NCI-H82 (cell line): ENCODE measurements at places on chromosomes 5 and 9.

DNA sequence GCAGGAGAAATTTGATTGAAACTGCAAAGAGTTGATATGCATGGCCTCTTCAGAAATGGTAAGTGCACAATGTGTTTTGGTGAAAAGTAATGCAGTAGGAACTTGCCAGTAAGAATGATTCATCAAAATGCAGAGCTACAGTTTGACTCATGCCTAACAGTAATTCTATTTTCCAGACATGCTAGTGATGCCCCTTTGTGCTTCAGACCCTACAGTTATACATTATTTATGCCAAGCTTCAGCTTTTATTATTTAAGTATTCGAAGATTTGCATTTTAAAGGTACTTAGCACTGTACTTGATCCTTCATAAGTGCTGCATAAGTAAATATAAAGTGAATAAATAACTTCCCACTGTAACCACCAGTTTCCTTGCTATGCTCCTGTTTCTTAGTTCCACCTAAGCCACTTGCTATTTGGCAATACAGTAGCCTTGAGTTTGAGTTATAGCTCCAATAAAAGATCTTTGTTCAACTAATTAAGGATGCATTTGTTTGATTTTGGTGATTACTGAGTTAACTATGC, 3.6 kb upstream of the SPATA31E1 start:
- no peak for DNase-seq

DNA sequence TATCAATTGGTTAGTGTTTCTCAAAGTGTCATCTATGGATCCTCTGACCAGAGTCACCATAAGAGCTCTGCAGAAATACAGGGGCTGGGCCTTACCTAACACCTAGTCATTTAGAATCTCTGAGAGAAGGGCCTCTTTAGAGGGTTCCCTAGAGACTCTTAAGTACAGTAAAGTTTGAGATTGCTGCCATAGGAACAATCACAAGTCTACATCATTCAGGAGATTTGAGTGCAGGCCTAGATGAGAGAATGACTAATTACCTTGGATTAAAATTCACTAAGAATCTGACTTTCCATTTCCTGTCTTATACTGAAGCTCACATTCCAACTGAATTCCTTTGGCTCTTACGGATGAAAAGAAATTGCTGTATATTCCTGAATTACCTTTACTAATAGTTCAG, 182.1 kb upstream of the PTGER4 start:
- DNase-seq, result no peak

- no peak for DNase-seq
These were observed 22.3 kb downstream of the ERGIC1 start for GRCh38 chr5:172856336-172856735.

- no peak for DNase-seq
These were observed 86.3 kb upstream of the OTULINL start for GRCh38 chr5:14495301-14495700.

GRCh38 chr5:172666251-172666650, 25.2 kb downstream of the NEURL1B start:
- no peak for DNase-seq

- DNase-seq, result no peak
These were observed 3.4 kb downstream of the IL33 start for GRCh38 chr9:6219040-6219439.

DNA sequence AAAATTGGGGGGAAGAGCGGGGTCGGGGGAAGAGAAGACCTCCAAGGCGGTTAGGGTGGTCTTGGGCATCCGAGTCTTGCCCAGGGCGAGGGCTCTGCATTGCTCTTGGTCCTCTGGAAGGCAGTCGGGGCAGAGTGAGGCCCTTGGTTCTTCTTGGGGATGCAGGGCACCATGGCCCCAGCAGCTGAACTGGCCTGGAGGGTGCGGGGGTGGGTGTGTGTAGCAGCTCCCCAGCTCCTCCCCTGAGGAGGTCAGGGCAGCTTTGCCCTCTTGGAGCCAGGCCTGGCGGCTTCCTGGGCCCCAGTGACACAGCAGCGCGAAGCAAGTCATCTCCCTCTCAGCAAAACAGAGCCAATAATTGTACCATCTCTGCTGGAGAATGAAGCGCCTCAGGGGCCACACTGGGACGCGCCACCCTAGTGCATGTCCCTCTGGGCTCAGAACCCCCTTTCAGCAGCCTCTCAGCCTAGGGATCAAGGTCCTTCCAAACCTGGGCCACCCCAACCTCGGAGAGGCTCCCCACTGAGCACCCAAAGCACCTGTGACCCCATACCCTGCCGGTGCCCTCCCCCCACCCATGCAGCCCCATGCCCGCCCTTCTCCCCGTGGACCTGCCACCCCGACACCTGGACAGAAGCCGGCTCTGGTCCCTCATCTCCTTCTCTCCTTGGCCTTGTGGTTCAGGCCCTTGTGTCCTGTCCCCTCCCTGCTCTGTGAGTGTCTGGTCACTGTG, 10.4 kb upstream of the RXRA start:
- no peak for DNase-seq

- peak; percentile 46 for DNase-seq
These were observed 9.4 kb upstream of the NFIB start for GRCh38 chr9:14323083-14323971.

- no peak for DNase-seq
These were observed 4.1 kb downstream of the PTCH1 start for GRCh38 chr9:95512709-95513095.

DNA sequence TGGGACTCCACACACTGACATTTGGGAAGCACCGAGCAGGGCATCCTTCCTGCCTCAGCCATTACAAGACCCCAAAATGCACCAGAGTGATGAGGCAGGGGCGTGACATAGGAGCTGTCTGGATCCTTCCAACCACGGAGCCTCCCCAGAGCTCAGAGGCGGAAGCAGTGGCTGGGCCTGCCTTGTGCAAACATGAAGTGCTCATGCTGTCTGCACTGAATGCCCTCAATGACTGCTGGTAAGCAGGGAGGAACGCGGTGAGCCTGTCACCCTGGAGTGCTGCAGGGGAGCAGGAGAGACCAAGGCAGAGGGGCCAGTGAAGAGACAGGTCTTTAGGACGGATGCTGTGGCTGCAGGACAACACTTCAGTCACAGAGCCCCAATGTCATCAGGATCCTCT, 60.2 kb upstream of the HRH2 start:
- DNase-seq, result no peak

GRCh38 chr5:10663489-10664179, 97.4 kb downstream of the DAP start:
- no peak for DNase-seq

GRCh38 chr5:125112196-125112595, 365.8 kb upstream of the ZNF608 start:
- DNase-seq, result no peak

DNA sequence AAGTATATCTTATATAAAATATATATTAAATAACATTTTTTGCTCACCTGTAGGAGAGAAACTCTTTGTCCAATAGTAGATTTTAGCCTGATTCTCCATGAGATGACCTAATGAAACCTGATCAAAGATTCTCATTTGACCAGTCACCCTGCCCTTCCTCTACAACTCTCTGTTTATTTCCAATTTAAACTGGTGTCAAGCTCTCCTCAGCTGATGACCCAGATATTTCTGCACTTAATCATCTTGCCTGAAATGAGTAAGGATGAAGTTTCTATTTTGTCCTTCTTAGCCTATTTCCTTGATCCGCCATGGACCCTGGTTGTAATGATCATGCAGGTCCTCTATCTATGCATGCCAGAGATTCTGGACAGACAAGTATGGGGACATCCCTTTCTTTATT, 179.3 kb upstream of the FGF10 start:
- no peak for DNase-seq

DNA sequence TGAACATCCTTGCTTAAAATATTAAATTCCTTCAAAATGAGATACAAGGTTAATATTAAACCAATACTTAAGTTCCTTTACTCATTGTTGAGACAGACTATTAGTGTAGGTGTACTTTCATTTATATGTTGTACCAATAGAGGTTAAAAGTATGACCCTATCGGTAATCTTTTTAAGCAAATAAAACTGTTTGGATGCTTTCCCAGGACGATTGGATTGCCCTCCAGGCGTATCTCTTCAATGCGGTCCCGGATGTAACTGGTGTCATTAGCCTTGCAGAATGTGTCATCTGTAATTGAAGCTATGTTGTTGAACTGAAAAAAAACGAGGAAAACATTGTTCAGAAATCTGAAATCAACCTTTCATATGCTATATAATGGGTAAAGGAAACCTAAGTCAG, 18.9 kb downstream of the OGN start:
- DNase-seq, result no peak

DNA sequence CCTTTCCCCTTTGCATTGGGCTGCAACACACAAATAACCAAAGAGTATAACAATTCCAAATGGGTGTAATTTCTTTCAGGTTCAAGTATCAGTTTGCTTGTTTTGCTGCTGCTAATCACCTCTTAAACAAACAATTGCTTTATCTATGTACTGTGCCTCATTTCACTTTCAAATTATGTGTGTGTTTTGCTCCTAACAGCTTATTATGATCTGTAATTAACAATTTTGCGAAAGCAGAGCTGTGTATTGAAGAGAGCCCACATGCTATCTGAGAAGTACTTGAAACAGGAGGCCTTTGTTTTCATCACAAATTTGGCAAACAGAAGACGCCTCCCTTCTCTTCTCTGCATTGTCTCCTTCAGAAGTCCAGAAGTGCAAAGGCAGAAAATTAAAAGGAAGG, 312.0 kb downstream of the TLE1 start:
- DNase-seq, result no peak

DNA sequence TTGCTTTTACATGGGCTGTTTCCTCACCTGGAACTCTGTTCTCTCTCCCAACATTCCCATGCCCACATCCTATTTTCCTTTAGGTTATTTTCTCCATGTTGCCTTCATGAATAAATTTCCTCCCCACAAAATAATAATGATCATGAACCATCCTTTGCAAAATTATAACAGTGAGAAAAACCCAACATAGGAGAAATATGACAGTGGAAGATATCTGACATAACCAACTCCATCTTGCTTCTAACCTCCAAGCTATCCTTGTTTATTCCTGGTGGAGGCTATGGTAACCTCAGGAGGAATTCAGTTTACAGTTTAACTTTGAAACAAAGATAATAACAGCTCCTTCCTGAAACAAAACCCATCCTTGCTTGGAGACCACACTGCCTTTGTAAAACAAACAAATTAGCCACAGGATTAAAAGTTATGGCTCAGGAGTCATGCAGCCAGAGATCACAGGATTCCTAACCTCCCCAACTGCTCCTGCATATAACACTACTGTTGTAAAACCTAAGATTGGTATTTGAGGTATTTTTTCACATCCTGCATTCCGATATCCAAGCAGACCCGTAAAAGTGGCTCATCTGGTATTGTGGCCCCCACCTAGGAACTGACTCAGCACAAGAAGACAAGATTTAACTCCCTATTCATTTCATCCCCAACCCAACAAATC, 212.4 kb downstream of the TRIM32 start:
- no peak for DNase-seq

GRCh38 chr5:10661401-10661800, 97.5 kb downstream of the ANKRD33B start:
- no peak for DNase-seq

GRCh38 chr9:77085416-77085815, 66.0 kb downstream of the FOXB2 start:
- DNase-seq, result no peak

- peak; percentile 63 for DNase-seq
These were observed 543.7 kb downstream of the DMRTA1 start for GRCh38 chr9:22990349-22990748.

- peak; percentile 40 for DNase-seq
These were observed 106.0 kb downstream of the CAAP1 start for GRCh38 chr9:26786564-26786963.

GRCh38 chr5:126363658-126364057, 59.6 kb upstream of the GRAMD2B start:
- no peak for DNase-seq

- DNase-seq, result no peak
These were observed 150.8 kb downstream of the MTRR start for GRCh38 chr5:8019719-8020218.

DNA sequence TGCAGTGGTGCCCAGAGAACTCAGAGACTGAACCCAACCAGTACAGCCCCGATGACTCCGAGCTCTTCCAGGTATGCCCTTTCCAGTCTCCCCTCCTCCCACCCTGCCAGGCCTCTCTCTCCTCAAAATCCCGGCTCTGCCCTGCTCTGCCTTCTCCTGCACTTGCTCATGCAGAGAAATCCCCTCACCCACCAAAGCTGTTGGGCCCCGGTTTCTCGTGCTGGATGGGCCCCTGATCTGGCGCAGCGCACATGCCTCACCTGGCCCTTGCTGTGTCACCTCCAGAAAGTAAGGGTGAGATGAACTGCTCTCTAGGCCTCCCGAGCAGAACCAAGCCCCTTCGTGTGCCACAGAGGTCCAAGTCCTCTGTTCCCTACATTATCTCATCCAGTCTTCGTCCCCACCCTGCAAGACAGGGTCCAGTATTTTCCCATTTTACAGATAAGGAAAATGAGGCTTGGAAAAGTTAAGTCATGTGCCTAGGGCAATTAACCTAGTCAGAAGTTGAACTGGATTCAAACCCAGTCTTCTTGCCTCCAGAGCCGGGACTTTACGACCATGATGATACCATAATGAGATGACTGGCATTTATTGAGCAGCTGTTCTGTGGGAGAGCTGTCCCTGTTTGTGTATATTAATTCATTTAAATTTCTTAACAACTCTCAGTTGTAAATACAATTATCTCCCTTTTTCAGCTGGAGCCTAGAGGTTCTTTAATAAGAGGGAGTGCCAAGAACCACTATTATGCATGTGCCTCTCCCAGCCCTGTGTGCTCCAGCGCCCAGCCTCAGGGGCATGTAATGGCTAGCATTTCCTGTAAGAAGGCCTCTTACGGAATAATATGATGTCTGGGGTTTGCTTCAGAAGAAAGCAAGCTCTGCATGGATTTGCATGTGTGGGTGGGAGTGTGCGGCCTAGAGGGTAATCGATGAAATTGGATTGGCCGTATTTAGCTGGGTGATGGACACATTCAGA, 90.7 kb downstream of the PPARGC1B start:
- DNase-seq, result no peak

GRCh38 chr5:157640406-157641066, 11.7 kb downstream of the SOX30 start:
- DNase-seq, result no peak

GRCh38 chr5:43627028-43627427, 24.0 kb downstream of the NNT start:
- DNase-seq, result peak; percentile 77

DNA sequence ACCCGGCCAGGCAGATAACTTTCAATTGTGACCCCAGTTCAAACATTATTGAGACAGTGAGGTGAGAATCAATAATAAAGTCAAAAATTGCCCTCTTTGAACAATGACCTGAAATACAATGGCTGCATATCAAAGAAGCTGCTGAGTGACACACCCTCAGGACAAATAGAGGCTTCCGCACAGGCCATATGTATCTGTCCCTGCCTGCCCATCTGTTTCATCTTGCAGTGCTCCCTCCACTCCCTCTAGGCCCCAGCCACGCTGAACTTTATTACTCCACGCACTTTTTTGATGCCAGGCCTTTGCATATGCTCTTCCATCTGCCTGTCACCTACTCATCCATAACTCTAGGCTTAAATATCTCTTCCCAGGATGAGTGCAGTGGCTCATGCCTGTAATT, 15.9 kb upstream of the PFDN1 start:
- DNase-seq, result no peak

GRCh38 chr5:40389591-40389990, 290.1 kb upstream of the PTGER4 start:
- no peak for DNase-seq
